PC-9 (cell line): ENCODE measurements at places on chromosomes 2 and 18. TPM values are rescaled to one million over a fixed set of nuclear protein-coding genes. Genes with fewer than 3 reads are reported as not detected.

DNA sequence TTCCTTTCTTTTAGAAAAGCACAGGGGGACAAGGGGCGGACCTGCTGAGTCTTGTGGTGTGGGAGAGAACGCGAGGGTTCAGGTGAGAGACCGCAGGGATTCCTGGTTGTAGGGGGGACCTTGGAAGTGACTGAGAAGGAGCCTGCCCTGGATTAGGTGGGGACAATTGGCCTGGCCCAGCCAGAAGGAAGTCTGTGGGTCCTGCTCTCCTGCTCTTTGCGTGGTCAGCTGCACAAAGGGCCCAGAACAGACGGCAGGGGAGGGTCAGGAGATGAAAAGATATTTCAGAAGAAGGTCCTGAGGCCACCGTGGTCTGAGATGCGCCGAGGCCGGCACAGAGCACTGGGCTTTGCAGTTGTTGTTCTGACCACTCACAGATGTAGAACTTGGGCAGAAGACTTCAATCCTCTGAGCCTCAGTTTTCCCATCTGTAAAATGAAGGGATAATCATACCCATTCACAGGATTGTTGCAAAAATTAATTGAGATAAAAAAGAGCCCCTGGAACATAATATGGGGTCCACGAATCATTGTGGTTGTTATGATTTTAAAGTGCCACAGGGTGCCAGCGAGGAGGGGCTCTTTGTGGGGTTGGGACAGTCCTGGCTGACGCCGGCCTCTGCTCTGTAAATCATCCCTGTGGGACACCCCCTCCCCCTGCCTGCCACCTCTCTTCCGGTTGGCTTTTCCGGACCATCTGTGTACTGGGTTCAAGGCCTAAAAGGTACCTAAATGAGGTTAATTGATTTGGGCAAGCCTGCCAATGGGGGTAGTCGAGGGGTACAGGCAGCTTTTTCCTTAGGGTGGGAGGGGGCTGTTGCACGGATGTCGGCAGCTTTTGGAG, 1.8 kb downstream of the LPIN1 start:
- H3K27ac ChIP-seq, result no peak overlapping the region
- no peaks in the 10 kb centered on the region for H3K36me3 ChIP-seq
- H3K4me3 ChIP-seq, result peak overlapping the region; percentile 62
- no peaks in the 10 kb centered on the region for H3K27me3 ChIP-seq
- DNase-seq, result no peak

The RBM43 gene
- total RNA-seq, result 4.8 and 5.3 TPM in 2 replicates

The C2orf66 gene
- 0.22 TPM in 1 of 2 replicates, not detected in the other for total RNA-seq

The CIB4 gene
- not detected in 2 replicates for total RNA-seq

GRCh38 chr2:115573756-115574155, 1131.3 kb downstream of the DPP10 start:
- no peak overlapping the region for H3K4me3 ChIP-seq
- no peaks in the 10 kb centered on the region for H3K27me3 ChIP-seq
- no peak overlapping the region for H3K27ac ChIP-seq
- H3K36me3 ChIP-seq, result no peaks in the 10 kb centered on the region
- no peaks in the 10 kb centered on the region for H3K4me1 ChIP-seq

DNA sequence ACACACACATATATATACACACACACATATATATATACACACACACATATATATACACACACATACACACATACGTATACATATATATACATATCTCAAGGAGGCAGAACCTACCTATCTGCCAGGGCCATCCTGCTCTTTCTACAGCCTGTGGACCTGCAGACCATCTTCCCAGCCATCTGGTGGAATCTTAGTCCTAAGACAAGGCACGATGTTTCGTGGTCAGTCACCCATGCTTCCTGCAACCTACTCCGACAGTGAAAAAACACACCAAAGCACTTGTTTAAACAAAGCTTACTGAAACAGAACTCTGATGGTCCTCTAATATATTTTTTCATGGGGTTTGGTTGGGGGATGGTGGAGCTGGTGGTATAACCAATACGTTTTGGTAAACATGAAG, 164.2 kb upstream of the ZNF521 start:
- H3K4me1 ChIP-seq, result no peaks in the 10 kb centered on the region
- H3K27me3 ChIP-seq, result no peaks in the 10 kb centered on the region
- no peak overlapping the region for H3K27ac ChIP-seq
- DNase-seq, result no peak

DNA sequence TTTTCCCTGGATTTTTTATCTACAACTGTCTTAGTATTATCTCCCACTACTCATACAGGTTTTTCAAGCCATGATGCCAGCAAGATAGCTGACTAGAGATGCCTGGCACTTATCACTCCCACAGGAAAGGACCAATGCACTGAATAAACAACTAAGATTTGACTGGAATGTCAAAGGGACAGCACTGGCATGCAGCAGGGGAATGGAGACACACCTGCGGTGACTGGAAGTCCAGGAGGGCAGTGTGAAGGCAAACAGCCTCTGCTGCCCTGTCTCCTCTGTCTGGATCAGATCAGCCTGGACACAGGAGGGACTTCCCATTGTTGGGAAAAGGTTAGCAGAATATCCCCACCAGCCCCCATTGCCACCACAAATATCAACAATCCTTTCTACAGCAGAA, 85.1 kb downstream of the TMEM237 start:
- H3K27me3 ChIP-seq, result no peaks in the 10 kb centered on the region
- no peak overlapping the region for H3K4me3 ChIP-seq
- H3K4me1 ChIP-seq, result no peaks in the 10 kb centered on the region

The RAX gene
- not detected in 2 replicates for total RNA-seq

The KLHL29 gene
- total RNA-seq, result 3.1 and 3.4 TPM in 2 replicates

DNA sequence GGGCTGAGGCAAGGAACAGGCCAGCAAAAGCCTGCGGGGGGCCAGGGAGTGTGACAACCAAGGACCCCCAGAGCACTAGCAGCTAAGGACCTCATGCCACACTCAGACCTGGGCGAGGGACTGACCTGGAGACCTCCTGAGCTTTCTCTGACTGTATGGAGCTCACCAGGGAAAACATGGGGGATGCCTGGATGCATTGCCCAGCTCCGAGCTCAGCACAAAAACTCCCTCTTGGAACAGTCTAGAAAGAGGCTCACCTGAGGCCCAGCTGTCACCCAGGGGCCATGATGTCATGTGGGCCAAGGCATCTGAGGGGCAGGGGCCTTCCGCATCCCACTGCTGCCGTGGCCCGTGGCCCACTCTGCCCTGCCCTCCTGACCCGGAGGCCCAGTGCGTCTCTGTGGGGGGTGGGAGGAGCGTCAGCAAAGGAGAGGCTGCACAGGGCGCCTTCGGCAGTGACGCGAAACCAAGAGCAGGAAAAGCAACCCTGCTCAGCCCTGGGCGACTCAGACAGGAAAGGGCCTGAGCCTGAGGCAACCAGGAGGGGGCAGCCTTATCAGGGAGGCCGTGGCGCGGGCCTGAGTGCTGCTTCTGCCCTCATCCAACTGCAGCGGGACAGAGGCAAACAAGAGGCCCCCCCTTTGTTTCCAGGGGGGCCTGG, 57.3 kb upstream of the ALPP start:
- no peak for DNase-seq
- H3K27ac ChIP-seq, result no peak overlapping the region
- H3K4me3 ChIP-seq, result no peak overlapping the region
- H3K4me1 ChIP-seq, result no peaks in the 10 kb centered on the region
- H3K36me3 ChIP-seq, result no peaks in the 10 kb centered on the region
- no peaks in the 10 kb centered on the region for H3K27me3 ChIP-seq

- H3K27me3 ChIP-seq, result peaks cover 27% of the 10 kb centered on the region; the same call in 1 of the 2 replicates
- H3K4me3 ChIP-seq, result no peak overlapping the region
- no peaks in the 10 kb centered on the region for H3K4me1 ChIP-seq
- H3K27ac ChIP-seq, result no peak overlapping the region
- DNase-seq, result no peak
- H3K36me3 ChIP-seq, result no peaks in the 10 kb centered on the region
Measured at GRCh38 chr2:114550895-114551793, 108.7 kb downstream of the DPP10 start.

The MC2R gene
- not detected in 2 replicates for total RNA-seq

- no peak overlapping the region for H3K4me3 ChIP-seq
- no peak overlapping the region for H3K27ac ChIP-seq
- DNase-seq, result no peak
- H3K4me1 ChIP-seq, result no peaks in the 10 kb centered on the region
- no peaks in the 10 kb centered on the region for H3K36me3 ChIP-seq
- H3K27me3 ChIP-seq, result no peaks in the 10 kb centered on the region
Measured at GRCh38 chr2:212330263-212330662, 208.3 kb downstream of the ERBB4 start.

The SRBD1 gene
- 17.8 and 20.9 TPM in 2 replicates for total RNA-seq

The GREB1L gene
- 3.6 and 6.0 TPM in 2 replicates for total RNA-seq
